ENCODE measurements at places on chromosomes 16 and 17. TPM values are rescaled to one million over a fixed set of nuclear protein-coding genes. Genes with fewer than 3 reads are reported as not detected.

GRCh38 chr16:28207399-28207798 is 4.4 kb downstream of the XPO6 start:
- no peak for DNase-seq

The CCDC78 gene
- total RNA-seq: 0.70 TPM

GRCh38 chr17:81922566-81923301 is 4.8 kb upstream of the SIRT7 start:
- DNase-seq: no peak

DNA sequence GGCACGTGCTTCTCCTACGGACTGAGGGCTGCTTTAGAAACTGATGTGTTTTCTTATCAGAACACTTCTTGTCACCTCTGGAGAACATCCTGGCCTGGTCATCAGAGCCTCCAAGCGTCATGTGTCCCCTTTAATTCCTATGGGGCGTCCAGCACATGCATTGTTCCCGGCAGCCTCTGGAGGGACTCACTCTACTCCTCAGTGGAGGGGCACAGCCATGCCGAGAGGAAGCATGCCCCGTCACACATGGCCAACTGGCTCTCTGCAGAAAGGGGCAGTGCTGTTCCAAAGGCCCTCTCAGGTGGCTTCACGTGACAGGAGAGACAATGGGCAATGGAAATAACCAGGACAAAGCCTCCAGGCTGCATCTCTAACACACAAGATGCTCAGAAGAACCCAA is 31.8 kb downstream of the CDRT15L2 start:
- no peak for DNase-seq

DNA sequence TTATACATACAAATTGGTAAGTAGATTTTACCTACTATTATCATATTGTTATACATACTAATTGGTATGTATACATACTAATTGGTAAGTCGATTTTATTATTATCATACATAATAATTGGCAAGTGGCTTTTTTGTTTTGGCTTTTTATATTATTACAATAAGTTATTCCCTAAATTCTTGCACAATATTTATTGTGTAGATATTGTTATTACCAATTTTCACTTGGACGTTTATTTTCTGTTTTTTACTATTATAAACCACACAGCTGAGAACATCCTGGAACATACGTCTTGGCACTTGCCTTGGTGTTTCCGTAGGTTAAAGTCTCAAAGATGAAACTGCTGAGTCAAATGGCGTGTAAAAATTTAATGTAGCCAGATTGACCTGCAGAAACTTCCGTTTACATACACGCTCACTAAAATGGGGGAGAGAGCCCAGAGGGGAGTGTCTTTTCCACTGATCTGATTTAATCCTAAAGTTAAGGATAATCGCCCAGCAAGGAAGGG is 18.9 kb downstream of the GNGT2 start:
- DNase-seq: no peak

DNA sequence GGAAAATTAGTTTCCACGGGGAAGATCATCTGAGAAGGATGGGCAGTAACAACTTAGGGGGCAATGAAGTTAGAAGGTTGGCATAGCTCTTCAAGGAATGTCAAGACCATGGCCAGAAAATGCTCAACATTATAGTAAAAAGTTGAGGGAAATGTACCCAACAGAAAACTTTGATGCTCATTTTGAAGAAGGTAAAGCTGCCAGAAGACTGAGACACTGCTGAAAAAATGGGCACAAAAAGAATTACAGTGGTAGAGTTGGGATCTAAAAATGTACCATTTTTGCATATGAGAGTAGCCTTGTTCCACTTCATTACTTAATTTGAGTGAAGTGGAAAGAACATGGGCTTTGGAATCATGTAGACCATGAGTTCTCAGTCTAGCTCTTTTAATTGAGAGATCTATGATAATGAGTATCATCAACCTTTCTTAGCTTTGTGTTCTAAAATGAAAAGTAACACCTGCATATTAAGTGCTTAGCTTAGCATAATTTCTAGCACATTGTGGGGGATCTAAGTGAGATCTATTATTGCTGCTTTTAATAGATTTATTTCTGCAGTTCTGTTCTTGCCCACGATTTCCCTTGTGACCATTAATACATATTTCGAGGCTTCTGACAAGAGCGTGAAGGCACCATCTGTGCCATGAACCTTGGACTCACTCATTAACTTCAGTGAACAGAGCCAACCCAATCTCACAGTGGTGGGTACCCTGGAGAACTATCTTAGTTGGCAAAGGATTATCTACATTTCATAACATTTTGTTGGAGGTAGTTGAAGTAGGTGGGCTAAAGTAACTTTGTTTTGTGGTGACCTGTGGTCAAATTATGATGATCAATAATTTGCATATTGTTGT is 3.0 kb downstream of the NACA2 start:
- DNase-seq: no peak

GRCh38 chr17:75113798-75114551 is 4.2 kb downstream of the ARMC7 start:
- DNase-seq: peak; percentile 86

- no peak for DNase-seq
These were observed 1.8 kb upstream of the NDE1 start for GRCh38 chr16:15648135-15648730.

GRCh38 chr16:51393381-51394005 is 242.4 kb upstream of the SALL1 start:
- no peak for DNase-seq

- peak; percentile 38 for DNase-seq
These were observed 108.9 kb downstream of the CDH13 start for GRCh38 chr16:82735673-82736091.

GRCh38 chr17:14792746-14793145 is 472.4 kb downstream of the PMP22 start:
- no peak for DNase-seq

DNA sequence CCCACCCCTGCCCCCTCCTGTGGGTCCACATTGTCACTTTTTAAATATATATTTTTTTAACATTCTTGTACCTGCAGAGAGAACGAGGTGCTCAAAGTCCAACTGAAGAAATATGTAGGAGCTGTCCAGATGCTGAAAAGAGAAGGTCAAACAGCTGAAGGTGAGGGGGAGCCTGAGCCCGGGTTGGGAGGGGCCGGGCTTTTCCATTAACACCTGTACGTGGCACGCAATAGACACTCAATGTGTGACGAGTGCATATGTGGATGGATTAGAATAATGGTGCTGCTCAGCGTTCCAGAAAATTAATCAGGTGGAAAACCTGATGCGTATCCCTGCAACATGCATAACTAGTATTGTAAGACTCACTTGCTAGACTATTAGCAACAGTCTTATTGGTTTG is 223.0 kb downstream of the SNX29 start:
- DNase-seq: peak; percentile 48

- no peak for DNase-seq
These were observed 831 bp upstream of the RCVRN start for GRCh38 chr17:9905902-9906301.

- DNase-seq: no peak
These were observed 94.3 kb downstream of the CYLD start for GRCh38 chr16:50836121-50836621.

- DNase-seq: peak; percentile 99
These were observed 32.1 kb downstream of the ZFHX3 start for GRCh38 chr16:73015612-73016487.

The CHST4 gene
- not detected for total RNA-seq

GRCh38 chr17:9064311-9064834 is 43.1 kb downstream of the NTN1 start:
- DNase-seq: no peak

The TAC4 gene
- not detected for total RNA-seq

The OTOP3 gene
- total RNA-seq: not detected

GRCh38 chr17:29393436-29393835 is 3.3 kb downstream of the TAOK1 start:
- no peak for DNase-seq
